Testis (tissue), 5 donors: ENCODE measurements at places on chromosomes 16 and 17. TPM values are rescaled to one million over a fixed set of nuclear protein-coding genes. Genes with fewer than 3 reads are reported as not detected.

- no peak for DNase-seq
Observed at GRCh38 chr17:43438626-43439025, 39.8 kb downstream of the ARL4D start.

DNA sequence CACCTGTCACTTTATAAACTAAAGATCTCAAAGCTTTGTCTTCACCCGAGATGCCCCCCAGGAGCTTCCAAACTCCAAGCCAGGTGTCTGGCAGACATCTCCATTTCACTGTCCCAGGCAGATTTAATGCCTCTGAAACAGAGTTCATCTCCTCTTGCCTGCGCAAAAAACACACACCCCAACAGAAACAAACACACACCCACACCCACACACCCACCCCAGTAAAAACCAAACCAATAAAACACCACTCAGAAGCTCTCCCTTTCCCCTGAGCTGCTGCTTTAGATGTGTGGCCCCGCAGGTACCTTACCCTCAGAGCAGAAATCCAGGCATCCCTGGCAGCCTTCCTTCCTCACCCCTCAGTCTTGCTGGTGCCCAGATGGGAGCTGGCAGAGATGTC, 14.4 kb downstream of the SEC14L1 start:
- no peak for DNase-seq

DNA sequence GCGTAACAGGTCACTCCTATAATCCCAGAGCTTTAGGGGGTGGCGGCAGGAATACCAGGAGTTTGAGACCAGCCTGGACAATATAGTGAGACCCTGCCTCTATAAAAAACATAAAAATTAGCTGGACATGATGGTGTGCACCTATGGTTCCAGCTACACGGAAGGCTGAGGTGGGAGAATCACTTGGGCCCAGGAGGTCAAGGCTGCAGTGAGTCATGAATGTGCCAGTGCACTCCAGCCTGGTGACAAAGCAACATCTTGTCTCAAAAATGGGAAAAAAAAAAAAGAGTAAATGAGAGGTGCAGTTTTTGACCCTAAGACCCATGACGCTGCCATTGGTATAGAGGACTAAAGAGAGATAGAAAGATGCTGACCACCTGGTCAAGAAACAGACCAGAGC, 16.1 kb downstream of the PARN start:
- DNase-seq = no peak

GRCh38 chr16:4612977-4613635, 1.6 kb downstream of the UBALD1 start:
- no peak for DNase-seq

GRCh38 chr17:50060951-50061712, 5.2 kb downstream of the ITGA3 start:
- peak; percentile 79 for DNase-seq

DNA sequence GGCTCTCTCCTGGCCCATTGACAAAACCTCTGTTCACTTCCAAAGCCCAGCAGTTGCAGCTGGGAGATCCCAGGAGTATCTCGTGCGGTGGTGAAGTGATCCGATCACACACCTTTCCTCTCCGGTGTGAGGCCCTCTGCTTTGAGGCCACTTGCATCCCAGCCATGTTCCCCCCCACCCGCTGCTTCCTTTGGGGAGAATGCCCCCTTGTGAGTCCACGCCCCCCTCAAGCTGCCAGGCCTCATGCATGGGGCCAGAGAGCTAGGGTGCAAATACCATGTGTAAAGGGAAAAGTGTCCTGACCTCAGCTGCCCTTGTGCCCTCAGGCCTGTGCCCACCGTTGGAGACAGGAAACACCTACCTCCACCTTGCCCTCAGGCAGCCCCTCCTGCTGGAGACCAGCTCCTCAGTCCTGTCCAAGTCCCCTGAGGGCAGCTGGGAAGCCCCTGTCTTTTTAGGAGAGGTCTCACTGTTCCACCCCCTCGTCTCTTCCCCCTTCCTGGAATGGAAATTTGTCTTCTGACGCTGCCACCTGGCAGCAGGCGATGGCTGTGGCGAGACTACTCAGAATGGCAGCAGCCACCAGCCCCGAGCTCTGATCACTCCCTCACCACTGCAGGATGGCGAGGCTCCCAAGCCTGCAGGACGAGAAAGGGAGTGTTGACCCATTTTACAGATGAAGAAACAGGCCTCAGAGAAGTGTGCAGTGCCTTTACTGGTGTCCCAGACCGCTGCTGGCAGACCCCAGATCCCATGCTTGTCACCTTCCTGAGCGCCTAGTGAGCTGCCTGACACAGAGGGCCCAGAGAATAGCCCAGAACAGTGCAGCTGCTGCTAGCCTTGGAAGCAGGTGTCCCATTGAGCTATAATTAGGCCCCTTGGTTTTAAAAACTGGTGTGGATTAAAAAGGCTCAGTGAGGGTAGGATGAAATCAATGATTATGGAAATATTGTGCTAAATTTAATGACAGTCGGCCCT, 120.6 kb upstream of the CACNG5 start:
- no peak for DNase-seq

GRCh38 chr16:77584205-77584859, 138.0 kb upstream of the NUDT7 start:
- DNase-seq = peak; percentile 72

GRCh38 chr17:82297280-82297713, 20.1 kb downstream of the CD7 start:
- DNase-seq = peak; percentile 86

GRCh38 chr16:8720080-8720966, 45.9 kb downstream of the ABAT start:
- peak; percentile 80 for DNase-seq

GP2 gene
- polyA plus RNA-seq = 0.45 TPM

GRCh38 chr17:67293251-67294203, 48.5 kb upstream of the HELZ start:
- peak; percentile 81 for DNase-seq

DNA sequence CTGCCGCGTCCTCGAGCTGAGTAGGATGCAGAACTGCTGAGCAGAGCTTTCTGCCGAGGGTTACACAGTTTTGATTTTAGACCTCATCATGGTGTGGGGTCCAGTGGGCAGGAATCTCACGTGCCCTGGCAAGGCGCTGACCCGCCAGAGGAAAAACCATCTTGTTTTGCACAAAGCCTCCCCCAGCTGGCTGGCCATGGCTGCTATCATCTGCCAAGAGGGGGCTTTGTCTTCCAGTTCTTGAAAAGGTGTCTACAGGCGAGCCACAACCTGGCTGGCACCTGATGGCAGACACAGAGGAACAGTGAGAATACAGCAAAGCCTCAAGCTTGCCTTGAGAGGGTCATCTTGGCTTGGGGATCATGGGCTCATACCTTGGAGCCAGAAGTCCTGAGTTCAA, 118.3 kb downstream of the CMIP start:
- DNase-seq = no peak

- no peak for DNase-seq
Observed at GRCh38 chr16:55338646-55339045, 14.6 kb downstream of the IRX6 start.

DNA sequence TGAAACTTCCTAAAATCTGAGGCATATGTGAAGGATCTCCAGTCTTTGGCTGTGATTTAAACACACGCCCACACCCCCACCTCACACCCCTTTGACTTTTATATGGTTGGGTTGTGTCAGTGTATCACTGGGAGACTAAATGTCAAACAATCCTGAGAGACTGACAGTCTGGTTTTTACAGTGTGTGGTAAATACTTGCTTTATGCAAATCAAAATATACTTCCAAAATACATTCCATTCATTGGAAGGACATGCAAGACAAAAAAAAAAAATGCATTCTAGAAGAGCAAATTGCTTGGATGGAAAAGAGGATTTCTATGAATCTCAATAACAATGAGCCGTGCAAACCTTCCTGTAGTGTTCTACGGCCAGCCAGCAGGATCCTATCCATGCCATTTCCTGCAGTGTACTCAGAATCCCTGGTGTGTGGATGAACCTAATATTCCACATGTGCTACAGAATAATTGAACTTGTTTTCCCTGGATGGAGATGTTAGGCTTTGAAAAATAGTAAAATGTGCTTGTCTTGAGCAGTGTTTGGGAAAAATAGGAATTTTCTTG, 602.1 kb upstream of the GOT2 start:
- DNase-seq = no peak

DNA sequence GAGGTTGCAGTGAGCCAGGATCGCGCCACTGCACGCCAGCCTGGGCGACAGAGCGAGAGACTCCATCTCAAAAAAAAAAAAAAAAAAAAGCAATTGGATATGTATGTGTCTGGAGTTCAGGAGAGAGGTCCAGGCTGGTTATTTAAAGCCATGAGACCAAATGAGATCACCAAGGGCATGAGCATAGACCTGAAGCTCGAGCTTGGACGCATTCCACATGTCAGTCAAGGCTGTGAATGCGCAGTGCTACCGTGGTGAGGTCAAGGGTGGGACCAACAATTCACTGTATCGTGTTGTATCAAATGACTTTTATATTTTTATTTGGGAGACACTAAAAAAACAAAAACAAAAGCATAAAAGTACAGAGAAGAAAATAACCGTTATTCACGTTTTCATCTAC, 29.1 kb upstream of the SPNS2 start:
- no peak for DNase-seq

- no peak for DNase-seq
Observed at GRCh38 chr16:7158481-7158880, 174.2 kb upstream of the RBFOX1 start.

ZP2 gene
- polyA plus RNA-seq = 0.18 TPM

ST6GALNAC1 gene
- polyA plus RNA-seq = 11.9 TPM

SLC5A11 gene
- polyA plus RNA-seq = 0.78 TPM

- DNase-seq = no peak
Observed at GRCh38 chr16:57626420-57627170, 1.8 kb upstream of the ADGRG1 start.

- DNase-seq = no peak
Observed at GRCh38 chr16:59864981-59865666, 1131.0 kb upstream of the GOT2 start.
